NCI-H187 (cell line): ENCODE measurements at places on chromosomes 13 and 19.

- DNase-seq = no peak
Observed at GRCh38 chr13:77810430-77810829, 108.2 kb downstream of the EDNRB start.

DNA sequence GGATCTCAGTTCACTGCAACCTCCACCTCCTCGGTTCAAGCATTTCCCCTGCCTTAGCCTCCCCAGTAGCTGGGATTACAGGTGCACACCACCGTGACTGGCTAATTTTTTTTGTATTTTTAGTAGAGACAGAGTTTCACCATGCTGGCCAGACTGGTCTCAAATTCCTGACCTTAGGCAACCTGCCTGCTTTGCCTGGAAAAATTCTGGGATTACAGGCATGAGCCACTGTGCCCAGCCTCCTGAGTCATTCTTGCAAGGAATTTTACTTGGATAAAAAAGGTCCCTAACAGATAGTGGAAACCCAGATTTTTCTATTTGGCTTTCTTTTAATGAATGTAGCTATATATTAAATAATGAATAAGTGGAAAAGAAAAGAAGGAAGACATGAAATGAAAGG lies 449.9 kb upstream of the ATXN8OS start:
- DNase-seq = no peak

DNA sequence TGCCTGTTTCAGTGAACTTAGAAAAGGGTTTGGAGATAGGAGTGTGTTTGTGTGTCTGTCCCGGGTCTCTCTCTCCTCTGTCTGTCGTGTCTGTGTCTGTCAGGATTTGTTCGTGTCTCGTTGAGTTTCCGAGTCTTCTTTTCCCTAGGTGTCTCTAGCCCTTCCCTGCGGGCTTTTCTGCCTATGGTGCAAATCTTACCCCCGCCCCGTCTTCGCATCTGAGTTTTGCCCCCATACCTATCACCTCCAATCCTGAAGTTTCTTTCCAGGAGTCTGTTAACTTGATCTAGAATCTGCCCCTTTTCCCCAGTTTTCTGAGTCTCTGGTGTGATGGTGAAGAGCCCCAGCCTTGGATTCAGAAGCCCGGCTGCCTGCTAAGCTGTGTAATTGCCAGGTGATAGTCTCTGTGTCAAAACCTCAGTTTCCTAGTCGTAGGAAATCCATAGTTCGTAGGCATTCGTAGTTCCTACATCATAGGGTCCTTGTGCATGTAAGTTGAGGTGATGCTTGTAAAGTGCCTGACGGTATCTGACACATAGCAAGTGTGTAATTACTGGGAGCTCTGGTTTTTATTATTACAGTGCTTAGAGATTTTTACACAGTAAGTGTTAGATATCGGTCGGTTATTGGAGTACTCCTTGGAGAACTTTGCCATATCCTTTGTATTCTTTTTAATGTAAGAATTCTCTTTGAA lies 782 bp downstream of the EPN1 start:
- DNase-seq = no peak

DNA sequence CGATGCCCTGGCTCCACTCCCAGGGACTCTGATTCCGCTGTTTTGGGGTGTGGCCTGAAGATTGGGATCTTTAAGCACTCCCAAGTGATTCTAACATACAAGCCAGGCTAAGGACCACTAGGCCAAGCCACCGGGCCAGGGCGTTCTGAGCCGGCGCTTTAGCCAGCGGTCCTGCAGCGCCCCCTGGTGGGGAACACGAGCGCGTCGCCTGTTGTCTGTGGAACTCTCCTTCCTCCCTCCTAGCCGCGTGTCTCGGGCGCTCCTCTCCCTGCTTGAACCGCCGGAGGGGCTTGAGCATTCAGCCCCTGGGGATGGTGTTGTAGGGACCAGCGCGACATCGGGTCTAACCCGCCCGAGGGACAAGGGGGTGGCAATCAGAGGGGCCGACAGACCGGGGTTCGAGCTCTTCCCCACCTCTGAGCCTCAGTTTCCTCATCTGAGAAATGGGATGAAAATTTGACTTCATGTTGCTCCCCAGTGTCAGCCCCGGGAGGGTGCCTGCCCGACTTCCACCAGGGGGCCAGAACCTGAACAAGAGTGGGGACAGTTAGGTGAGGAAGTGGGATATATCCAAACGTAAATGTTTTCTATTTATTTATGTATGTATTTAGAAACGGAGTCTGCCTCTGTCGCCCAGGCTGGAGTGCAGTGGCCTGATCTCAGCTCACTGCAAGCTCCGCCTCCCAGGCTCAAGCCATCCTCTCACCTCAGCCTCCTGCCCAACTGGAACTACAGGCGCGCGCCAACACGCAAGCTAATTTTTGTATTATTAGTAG lies 18.0 kb upstream of the PNMA8B start:
- DNase-seq = no peak

DNA sequence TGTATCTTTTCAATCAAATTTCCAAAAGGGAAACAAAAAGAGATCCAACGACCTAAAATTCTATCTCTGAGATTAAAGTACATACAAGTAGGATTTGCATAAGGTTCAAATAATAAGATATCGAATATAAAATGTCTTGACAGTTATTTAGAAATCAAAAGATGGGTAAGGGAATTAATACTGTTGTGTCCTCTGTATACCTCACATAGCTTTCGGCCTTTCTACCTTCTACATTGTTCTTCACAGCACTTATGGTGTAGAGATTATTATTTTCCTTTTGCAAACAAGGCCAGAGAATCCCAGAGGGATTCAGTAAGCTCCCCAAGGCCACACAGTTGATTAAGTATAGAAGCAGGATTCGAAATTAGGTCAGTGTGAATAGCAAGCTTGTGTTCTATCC lies 403.6 kb downstream of the SPRY2 start:
- DNase-seq = no peak

DNA sequence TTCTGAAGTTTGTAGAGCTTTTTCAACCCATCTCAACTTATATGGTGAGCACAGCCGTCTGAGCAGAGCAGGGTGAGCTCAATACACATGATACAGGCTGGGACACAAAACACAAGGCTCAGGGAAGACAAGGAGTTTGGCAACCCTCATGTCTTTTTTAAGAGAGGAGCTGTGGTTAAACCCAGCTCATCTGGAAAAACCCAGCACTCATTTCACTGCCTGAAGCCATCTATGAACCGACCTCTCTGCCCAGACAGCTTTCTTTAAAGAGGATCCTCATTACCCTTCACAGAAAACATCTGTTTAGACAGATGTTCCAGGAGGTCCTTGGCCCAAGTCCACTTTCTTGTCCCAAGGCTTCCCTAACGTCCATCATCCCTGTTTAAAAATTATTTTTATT lies 170.0 kb upstream of the TSHZ3 start:
- DNase-seq = no peak

DNA sequence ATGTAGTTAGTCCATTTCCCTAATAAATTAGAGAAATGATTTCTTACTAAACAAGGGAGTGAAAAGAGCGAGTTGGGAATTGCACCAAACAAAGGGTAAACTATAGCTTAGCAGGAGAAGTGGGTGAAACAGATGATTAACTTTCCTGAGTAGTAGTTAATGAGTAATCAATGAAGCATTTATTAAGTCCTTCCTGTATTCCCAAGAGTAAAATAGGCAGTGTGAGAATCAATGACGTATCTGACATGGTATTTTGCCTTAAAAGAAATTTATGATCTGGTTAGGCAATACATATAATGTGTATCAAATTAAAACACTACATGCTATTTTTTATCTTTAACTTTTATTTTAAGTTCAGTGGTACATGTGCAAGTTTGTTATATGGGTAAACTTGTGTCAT lies 142.8 kb downstream of the KLF5 start:
- no peak for DNase-seq
